ENCODE measurements at places on chromosomes 1 and 21. TPM values are rescaled to one million over a fixed set of nuclear protein-coding genes. Genes with fewer than 3 reads are reported as not detected.

ZBTB8B gene
- total RNA-seq = not detected

FCAMR gene
- not detected for total RNA-seq

PALMD gene
- total RNA-seq = 6.8 TPM

GPATCH4 gene
- 24.2 TPM for total RNA-seq

OR2T29 gene
- total RNA-seq = not detected

KISS1 gene
- total RNA-seq = 11.0 TPM

TEX38 gene
- not detected for total RNA-seq

TMEM269 gene
- total RNA-seq = under 0.01 TPM

CLCA1 gene
- under 0.01 TPM for total RNA-seq

GJB3 gene
- total RNA-seq = not detected

OR10R2 gene
- not detected for total RNA-seq

APCS gene
- total RNA-seq = not detected
